ENCODE measurements at places on chromosomes 1 and 21.

DNA sequence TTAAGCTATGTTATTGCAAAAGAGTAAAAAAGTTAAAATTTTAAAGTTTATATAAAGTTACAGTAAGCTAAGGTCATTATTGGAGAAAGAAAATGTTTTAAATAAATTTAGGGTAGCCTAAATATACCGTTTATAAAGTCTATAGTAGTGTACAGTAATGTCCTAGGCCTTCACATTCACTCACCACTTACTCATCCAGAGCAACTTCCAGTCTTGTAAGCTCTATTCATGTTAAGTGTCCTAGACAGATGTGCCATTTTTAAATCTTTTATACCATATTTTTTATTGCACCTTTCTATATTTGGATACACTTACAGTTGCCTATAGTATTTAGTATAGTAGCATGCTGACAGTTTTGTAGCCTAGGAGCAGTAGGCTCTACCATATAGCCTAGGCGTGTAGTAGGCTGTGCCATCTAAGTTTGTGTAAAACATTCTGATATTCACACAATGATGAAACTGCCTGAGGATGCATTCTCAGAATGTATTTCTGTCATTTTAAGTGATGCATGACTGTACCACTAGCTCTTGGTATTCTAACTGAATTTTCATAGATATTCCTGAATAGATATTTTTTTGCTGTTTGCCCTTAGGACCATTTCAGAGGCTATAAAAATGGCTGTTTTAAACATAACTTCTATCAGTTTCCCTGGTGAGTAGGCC lies 26.8 kb downstream of the PPP2R5A start:
- no peak for DNase-seq

- no peak for DNase-seq
These were observed 1.1 kb upstream of the TTC39A start for GRCh38 chr1:51331206-51332100.

GRCh38 chr1:201282931-201283829 lies at the start of gene PKP1:
Gene PKP1 (plus strand): TSS chr1:201283506. CDS start chr1:201283703, 197 bp downstream.
- peak; percentile 40 for DNase-seq

GRCh38 chr21:37984416-37984815 lies 68.2 kb upstream of the KCNJ6 start:
- DNase-seq, result no peak

- no peak for DNase-seq
These were observed 27.4 kb downstream of the DTL start for GRCh38 chr1:212062832-212063438.

- DNase-seq, result no peak
These were observed 49.6 kb downstream of the UBE2T start for GRCh38 chr1:202291961-202292712.

DNA sequence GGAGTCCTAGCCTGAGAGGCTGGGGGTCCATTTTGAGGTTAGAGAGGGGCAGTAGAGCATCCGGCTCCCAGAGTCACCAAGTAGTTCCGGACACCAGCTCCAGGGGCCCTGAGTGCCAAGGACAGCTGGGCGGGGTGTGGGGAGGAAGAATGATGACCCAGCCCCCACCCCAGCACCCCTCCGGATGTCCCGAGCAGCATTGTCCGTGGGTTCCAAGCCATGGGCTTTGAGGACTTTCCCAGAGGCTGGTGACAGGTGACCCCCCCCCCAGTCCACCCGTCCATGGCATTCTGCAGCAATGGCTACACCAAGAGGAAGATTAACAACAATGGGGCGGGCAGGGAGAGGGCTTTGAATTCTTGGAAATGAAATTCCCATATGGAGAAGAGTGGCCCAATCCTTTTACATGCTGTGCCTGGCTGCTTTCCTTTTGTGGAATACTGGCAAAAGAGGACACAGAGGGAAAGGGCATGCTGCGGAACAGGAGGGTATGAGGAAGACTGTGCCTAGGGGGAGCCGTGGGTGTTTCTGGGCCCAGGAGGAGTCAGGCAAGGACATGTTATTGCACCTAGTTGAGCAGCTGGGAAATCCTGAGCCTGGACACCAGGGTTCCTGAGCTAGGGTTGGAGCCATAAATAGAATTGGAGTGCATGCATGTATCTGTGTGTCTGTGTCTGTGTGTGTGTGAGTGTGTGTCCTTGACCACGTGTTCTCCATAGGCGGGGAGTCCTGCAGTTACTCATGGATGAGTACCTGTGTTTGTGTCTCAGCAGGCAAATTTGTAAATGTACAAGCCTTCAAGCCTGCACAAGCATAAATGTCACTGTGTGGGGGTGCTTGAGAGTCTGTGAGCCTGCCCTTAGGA lies 956 bp downstream of the ATP1A2 start:
- DNase-seq, result no peak

DNA sequence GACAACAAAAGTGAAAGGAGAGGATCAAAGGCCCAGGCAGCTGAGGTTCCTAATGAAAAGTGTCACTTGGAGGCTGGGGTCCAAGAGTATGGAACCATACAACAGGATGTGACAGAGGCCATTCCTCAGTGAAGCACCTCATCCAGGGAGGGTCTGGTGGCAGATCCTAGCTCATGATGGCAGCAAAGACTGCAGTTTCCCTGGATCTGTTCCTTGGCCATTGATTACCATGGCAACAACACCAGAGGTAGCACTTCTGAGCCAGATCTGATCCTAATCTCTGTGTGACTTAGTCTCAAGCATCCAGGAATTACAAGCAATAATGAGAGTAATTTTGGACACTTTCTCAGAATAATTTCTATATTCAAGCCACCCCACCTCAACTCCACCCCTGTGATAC lies 12.9 kb downstream of the FAM177B start:
- DNase-seq, result no peak

DNA sequence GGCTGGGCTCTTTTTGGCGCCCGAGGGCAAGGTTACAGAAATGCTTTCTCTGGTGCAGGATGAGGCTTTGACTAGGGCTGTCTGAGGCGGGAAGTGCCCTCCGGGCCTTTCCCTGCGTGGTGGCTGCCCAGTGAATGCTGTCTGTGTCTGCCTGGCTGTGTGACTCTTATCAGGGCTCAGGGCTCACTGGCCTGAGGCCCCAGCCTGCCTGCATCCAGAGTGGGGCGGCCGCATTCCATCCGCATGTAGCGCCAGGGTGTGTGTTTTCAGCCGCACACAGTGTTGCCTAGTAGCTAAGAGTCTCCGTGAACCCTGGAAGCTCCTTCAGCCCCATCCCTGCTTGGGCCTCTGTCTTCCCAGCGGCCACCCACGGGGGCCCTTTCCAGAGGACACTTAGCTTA lies 59.1 kb downstream of the FAAP20 start:
- no peak for DNase-seq

DNA sequence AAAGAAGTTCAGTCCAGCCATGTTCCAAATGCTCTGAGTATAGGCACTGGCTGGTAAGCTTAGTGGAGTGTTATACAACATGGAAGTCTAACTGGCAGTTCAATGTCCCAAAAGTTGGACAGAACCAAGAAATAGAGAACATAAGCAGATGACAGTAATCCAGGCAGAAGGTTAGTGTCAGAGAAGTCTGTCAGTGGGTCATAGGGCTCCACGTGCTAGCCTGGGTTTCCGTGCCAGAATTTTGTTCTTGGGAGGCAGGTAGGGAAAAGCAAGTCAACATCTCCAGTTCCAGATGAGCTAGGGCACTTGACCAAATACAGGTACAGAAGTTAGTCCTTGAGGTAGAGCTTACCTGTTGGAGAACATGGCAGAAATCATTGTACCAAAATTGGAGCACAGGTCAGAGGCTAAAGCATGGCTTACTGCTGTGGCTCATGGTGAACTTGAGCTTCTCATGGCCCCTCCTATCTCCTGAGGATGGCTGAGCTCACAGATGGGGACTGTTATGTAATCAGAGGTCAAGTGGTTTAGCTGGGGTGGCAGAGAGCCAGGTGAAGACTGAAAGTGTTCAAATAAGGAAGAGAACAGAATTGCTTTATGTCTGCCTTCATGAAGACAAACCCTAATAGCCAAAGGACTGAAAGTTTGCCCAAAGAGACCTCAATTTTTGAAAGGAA lies 170.8 kb downstream of the NFIA start:
- peak; percentile 11 for DNase-seq

DNA sequence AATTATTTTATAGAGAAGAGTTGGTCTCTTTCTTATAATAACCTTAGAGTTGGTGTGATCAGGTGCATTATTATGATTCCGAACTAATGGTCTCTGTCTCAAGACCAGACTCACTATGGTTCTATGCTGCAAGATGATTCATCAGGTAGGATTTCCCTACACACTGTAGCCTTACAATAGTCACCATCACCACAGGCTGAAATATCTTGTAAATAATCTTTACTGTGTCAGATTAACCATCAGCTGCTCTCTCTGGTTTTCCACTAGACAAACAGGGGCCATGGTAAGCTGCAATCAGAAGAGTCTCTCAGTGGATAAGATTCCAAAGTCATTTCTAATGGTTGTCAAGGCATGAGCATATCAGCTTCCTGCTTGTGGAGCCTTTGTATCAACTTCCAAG lies 4.4 kb upstream of the GBP4 start:
- no peak for DNase-seq

DNA sequence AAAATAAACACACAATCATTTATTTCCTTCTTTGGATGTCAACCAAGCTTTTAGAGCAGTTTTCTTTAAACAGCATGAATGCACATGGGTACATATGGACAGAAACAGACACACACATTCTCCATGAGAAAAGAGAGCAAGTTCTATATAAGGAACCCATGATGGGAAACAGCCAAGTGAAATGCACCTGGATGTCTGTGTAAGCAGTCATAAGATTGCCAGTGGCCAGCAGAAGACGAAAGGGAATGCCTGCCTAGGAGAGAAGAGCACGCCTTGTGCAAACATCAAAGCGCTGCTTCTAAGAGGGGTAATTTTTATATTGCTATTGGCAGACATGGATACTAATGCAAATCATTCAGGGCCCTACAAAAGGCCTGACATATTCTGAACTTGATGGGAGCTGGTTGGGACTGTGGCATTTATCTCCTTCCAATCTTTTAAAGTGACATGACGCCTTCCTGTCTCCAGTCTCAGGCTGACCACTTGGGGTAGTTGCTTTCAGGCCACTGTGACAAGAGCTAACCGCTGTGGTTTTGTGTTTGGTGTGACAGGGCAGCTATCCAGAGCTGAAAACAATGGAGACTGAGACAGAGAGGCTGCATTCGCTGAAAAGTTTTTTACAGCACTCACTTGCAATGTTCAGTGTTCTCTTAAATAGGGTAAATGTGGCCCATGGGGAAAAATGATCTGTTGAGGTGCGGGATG lies 75.0 kb upstream of the DPT start:
- DNase-seq, result no peak

DNA sequence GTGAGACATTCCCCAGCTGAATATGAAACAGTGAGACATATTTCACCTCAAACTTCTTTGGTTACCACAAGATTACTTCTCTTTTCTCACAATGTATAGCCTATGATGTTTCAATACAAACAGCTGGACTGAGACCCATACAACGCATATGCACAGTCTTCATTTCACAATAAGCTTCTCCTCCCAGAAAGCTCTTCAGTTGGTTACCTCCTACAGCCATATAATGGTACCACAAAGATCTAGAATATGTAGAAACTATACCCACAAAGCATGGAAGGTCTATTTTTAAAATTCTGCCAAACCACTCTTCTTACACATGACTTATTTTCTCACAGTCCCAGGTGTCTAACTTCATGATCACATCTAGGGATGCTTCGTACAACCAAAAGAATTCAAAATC lies 70.8 kb downstream of the JAK1 start:
- no peak for DNase-seq

GRCh38 chr1:16442941-16443340 lies 2.4 kb downstream of the NECAP2 start:
- DNase-seq, result no peak

- no peak for DNase-seq
These were observed 35.1 kb upstream of the GUCA2B start for GRCh38 chr1:42118125-42118524.

GRCh38 chr1:217369271-217369981 lies 261.5 kb downstream of the GPATCH2 start:
- no peak for DNase-seq

- DNase-seq, result no peak
These were observed 41.7 kb downstream of the GABPA start for GRCh38 chr21:25776440-25776839.

GRCh38 chr1:46064708-46065107 lies 67.7 kb downstream of the PIK3R3 start:
- no peak for DNase-seq

- DNase-seq, result no peak
These were observed 30.3 kb upstream of the C1QA start for GRCh38 chr1:22606161-22606560.

- no peak for DNase-seq
These were observed 88.5 kb upstream of the VCAM1 start for GRCh38 chr1:100631015-100631551.

GRCh38 chr1:113088972-113089371 lies 16.0 kb downstream of the LRIG2 start:
- no peak for DNase-seq

DNA sequence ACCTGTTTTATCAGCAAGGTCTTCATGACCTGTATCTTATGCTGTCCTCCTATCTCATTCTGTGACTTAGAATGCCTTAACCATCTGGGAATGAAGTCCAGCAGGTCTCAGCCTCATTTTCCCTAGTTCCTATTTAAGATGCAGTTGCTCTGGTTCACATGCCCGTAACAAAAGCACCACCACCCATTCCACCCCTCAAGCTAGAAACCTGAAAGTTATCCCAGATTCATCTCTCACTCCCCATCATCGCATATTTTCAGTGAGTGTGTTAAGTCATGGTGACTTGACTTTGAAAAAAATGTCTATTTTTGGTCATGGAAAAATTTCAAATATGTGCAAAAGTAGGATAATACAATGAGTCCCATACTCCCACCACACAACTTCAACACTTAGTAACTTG lies 11.7 kb downstream of the HMGN2 start:
- DNase-seq, result no peak

- DNase-seq, result no peak
These were observed 47.8 kb upstream of the ARHGAP29 start for GRCh38 chr1:94285031-94285654.

DNA sequence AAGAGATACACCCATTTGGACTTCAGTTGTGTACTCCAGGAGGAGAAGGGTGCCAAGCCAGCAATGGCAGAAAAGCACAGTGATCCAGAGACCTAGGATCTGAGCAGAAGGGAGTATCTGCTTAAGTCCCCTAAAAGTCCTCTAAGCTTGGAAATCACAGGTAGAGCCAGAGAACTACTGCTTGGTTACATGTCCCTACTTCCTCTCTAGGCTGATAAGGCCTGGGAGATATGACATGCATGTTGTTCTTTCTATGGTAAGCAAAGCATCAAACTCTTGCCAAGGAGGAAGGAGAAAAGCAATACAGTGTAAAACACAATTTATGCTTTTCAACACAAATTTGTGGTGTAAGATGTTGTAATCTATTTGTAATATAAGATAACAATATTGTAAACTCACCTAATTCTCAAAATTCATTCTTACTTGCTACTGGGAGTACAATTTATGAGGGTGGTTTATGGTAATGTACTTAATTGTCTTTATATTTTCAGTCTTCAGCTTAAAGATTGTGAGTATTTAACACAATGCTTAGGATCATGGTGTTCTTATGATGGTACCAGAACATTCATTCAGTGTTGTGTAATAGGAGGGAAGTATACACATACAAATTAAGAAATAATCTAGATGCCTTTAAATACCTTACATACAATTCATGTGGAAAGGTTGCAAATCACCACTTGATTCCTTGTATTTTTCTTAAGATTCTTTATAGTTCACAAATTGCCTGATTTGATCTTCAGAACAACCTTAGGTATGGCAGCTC lies 49.1 kb upstream of the GNG12 start:
- DNase-seq, result no peak

Data from stimulated activated naive CD8-positive, alpha-beta T cell treated with anti-CD3 and anti-CD28 coated beads, Interleukin-15, amount 100 ng/mL, for 72 hours (primary cell).